ENCODE measurements at places on chromosomes 5 and 9. TPM values are rescaled to one million over a fixed set of nuclear protein-coding genes. Genes with fewer than 3 reads are reported as not detected.

- H3K36me3 ChIP-seq, result no peaks in the 10 kb centered on the region
- peaks cover 7% of the 10 kb centered on the region for H3K4me1 ChIP-seq
- H3K4me3 ChIP-seq, result no peak overlapping the region
Observed at GRCh38 chr9:33748633-33749304, 46.6 kb upstream of the PRSS3 start.

Gene PTGS1
- 0.19 TPM for total RNA-seq

- no peak for DNase-seq
- H3K27ac ChIP-seq, result no peak overlapping the region
- no peak overlapping the region for H3K4me3 ChIP-seq
- no peaks in the 10 kb centered on the region for H3K27me3 ChIP-seq
- no peaks in the 10 kb centered on the region for H3K36me3 ChIP-seq
- H3K4me1 ChIP-seq, result no peaks in the 10 kb centered on the region
Observed at GRCh38 chr5:345404-346195, 24.1 kb downstream of the AHRR start.

Gene TOMM5
- 185 TPM for total RNA-seq

DNA sequence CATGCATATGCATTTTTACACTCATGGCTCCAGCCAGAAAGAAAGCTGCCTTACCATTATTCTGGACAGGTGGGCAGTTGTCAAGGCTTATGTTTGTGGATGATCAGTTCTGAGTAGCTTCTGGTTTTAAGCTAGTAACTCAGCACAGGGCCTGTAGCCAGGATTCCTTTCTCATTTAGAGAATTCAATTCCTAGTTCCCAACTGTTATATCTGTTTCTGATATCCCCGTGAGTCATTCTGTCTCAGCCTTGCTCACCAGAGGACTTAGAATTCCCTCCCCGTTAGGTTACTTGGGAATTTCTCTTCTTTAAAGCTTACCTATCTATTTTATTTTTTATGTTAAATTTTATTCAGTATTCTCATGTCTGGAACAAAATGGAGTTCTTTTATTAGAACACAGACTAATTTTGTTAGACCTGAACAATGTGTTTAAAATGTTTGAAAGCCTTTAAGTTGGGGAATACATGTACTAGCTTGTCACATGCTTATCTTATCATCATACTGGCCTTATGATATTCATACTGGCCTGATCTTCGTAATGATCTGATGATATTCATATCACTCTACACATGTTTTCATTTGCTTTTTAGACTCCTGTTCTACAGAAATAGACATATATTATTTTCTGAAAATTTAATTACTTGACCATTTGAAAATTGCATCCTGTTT lies 47.1 kb downstream of the CAST start:
- H3K4me1 ChIP-seq, result peaks cover 27% of the 10 kb centered on the region
- no peak for DNase-seq
- no peak overlapping the region for H3K4me3 ChIP-seq
- H3K27ac ChIP-seq, result no peak overlapping the region
- H3K36me3 ChIP-seq, result no peaks in the 10 kb centered on the region

Gene ADAMTS12
- total RNA-seq, result not detected

Gene IL4
- not detected for total RNA-seq

- 0 out of 2 replicates have a peak, but pooled peaks cover 9% of the 10 kb centered on the region for H3K4me1 ChIP-seq
- H3K27ac ChIP-seq, result no peak overlapping the region
- H3K36me3 ChIP-seq, result no peaks in the 10 kb centered on the region
- H3K4me3 ChIP-seq, result no peak overlapping the region
- H3K27me3 ChIP-seq, result no peaks in the 10 kb centered on the region
Observed at GRCh38 chr5:77028631-77029375, 1.4 kb upstream of the AGGF1 start.

- H3K27me3 ChIP-seq, result no peaks in the 10 kb centered on the region
- no peaks in the 10 kb centered on the region for H3K36me3 ChIP-seq
- no peak overlapping the region for H3K4me3 ChIP-seq
- no peak overlapping the region for H3K27ac ChIP-seq
- no peaks in the 10 kb centered on the region for H3K4me1 ChIP-seq
Observed at GRCh38 chr9:123562844-123563346, 206.9 kb downstream of the CRB2 start.

DNA sequence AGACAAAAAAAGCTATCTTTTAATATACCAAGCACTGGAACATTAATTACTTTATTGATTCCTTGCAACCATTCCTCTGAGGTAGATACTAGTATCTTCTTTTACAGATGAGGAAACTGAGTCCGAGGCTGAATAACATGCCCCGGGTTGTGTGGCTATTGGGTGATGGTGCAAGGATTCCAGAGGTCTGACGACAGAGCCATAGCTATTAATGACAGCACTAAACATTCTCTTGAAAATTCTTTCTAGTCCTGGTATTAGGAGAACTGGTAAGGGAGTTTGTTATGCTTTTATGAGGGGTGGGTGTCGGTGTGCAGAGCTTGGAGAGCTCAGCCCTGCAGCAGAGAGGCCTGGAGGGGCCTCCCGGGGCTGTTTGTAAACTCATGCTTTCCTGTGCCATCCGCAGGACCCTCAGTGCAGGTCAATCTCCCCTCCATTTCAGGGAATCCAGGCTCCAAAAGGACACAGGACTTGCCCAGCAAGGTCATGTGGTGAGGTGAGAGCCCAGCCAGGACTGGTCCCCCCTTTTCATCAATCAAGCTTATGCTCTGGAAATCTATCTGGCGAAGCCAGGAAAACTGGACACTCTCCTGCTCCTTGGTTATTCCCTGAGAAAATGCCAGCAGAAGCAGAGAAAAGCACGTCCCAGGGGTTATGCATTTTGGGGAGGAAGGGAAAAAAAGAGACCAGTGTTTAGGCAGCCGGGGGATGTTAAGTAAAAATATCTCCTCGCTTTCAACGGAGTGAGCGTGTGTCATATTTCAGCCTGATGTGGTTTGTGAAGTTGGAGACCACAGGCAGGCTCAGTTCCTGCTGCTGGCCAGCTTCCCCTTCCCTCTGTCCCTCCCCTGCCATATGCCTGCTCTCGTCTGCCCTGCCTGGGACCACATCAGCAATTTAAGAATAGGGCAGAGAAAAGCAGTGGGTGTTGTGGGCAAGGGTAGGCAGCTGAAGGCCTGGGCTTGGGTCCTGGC lies 3.7 kb downstream of the GSN start:
- H3K27me3 ChIP-seq, result no peaks in the 10 kb centered on the region
- no peak overlapping the region for H3K27ac ChIP-seq
- H3K36me3 ChIP-seq, result no peaks in the 10 kb centered on the region
- no peak overlapping the region for H3K4me3 ChIP-seq
- H3K4me1 ChIP-seq, result peaks cover 24% of the 10 kb centered on the region

Gene SPATA31D1
- not detected for total RNA-seq
